Retina (tissue), 1 donor: ENCODE measurements at places on chromosomes 4 and X.

DNA sequence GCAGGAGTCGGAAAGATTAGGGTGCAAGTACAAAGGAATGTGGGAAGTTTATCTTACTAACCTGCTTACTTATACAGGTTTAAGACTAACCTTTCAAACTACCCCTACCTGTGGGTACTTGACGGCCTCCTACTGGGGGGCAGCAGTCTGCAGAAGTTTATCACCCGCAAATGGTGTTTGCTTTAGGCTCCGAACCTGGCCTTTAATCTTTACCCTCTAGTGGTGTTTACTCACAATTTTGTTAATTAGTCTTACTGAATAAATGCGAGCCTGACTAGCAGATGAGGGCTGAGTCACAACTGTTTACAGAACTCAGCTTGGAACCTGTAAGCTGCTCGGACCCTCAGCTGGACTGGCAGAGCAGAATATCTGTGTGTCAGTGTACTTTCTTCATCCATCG lies 204.2 kb upstream of the GPRIN3 start:
- DNase-seq, result no peak

- DNase-seq, result no peak
These were observed 75.4 kb downstream of the AR start for GRCh38 chrX:67619253-67619652.

DNA sequence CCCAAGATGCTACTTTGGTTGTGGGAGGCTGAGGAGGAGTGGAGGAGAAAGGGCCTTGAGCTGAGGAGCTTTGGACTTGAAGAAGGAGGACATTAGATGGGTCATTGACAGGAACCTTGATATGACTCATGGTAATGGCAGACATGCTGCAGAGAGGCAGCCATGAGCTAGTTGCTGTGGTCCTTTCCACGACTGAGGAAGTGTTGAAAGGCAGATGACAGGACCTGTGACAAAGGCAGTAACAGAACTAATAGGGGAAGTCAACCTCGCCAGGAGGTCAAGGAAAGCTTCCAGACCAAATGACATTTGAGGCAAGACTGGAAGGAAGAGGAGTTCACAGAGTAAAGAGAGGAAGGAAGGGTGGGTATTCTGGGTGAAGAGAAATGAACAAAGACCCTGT lies 7.6 kb upstream of the XPNPEP2 start:
- no peak for DNase-seq

DNA sequence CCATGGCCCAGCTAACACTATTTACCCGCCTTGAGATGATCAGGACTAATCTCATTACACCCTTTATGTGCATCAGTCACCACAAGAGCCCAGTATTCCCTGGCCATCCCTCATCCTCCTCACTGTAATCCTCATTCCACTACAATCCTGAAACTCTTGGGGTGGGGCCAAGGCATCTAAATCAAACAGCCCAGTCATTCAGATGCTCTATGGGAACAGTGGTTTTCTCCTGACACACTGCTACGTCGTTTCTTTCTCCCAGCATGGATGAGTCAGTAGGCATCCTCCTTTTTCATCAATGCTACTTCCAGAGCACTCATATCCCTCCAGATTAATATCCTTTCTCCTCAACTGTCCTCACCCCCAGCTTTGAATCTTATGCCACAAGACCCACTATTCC lies 5.6 kb downstream of the SDAD1 start:
- DNase-seq, result no peak

DNA sequence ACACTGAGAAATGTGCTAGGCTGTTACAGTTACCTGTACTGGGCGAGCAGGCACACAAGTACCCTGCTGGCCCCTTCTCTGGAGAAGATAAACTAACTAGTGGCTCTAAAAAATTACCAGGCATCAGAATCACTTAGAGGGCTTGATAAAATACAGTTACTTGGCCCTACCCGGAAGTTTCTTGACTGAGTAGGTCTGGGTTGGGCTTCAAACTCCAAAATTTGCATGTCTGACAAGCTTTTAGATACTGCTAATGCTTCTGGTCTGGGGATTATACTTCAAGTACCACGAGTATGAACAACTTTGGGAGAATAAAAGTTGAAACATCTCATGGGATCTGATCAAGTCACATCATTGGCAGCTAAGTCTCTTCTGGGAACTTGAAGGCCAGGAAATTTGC lies 30.8 kb downstream of the CEP135 start:
- DNase-seq, result no peak

GRCh38 chr4:104901438-104901837 lies 245.2 kb upstream of the TET2 start:
- peak; percentile 47 for DNase-seq

DNA sequence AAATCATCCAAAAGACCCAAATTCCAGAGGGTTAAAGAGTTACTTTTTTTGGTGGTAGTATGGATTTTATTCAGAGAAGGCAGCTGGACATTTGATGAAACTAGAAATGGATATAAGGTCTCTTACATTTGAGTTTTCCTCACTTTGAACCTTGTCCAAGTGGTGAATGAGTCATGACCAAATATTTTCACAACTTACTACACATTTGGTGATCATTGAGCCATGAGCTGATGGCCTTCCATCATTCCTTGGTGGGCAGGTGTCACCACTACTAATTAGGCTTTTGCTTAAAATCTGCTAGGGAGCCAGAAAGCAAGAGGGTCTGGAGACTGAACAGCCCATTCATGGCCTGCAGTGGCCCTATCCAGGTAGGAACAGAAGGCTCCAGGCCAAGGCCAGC lies 620.2 kb upstream of the INTU start:
- no peak for DNase-seq

DNA sequence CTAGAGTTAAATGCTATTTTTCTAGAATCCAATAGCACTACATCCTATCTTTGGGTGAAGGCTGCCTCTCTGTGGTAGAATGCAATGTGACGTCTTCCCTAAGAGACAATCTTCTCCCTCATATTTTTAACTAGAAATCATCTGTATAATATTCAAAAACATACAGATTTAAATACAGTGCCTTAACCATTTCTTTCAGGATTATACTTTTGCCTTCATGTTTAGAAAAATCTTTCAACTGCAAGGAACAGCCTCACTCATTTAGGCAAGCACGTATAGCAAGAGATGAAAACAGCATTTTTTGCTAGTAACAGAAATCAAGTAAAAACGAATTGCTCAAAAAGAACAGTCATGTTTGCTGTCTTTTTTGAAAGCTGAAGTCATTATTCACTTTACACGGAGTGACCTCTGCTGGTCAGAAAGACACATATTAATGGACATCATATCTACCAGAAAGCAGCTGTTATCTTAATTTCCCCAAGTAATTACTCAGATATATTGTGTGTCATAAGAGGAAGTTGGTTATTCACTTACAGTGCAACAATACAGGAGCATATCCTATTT lies 422.3 kb downstream of the STPG2 start:
- peak; percentile 26 for DNase-seq

DNA sequence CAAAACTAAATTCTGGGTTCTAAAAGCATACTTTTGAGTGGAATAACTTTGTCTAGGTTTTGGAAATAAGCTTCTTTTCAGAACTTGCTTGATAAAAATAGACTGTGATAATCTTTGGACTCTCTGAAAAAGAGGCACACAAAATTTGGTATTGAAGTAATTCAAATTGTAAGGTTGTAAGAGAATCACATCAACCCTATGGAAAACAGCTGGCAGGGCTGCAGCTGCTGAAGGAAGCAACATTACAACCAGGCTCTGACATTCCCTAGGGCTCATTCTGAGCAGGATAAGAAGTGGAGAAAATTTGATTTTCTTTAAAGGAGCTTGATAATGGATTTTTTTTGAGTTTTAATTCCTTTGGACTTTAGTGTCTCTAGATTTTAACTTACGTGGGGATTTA lies 147.6 kb downstream of the FSTL5 start:
- DNase-seq, result no peak

DNA sequence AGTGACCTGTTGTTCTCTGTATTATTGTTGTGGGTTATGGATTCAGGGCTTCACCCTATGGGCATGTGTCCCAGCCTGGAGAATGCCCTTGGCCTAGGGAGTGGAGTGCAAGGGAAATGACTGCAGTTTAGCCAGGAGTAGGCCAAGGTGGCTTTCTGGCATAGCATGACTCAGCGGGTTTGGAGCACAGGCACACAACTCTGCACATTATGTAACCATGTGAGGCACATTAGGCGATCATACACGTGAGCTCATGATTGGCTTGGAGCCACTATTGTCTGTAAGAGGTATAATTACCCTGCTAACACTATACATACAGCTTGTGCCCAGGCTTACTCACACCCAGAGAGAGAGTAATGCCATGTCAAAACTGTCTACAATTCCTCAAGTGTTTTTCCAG lies 35.1 kb upstream of the TACR3 start:
- no peak for DNase-seq

DNA sequence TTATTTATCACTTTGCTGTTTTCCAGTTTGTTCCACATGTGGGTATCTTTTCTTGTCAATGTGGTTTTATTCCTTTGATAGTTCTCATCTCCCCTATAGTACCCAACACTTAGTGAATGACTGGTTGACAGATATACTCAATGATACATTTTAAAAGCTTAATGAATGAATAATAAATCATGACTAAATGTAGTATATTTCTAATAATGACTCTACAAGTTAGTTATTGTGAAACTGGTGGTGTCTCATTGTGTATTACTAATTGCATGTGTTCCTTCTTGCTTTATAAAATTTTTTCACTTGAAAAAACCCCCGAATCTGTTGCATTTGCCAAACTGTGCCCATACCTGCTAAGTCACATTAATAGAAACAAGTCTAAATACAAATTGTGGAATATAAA lies 95.4 kb downstream of the MBNL3 start:
- no peak for DNase-seq

- no peak for DNase-seq
These were observed at the start of gene LRP2BP for GRCh38 chr4:185395238-185395955. Gene LRP2BP (minus strand): TSS chr4:185395924. CDS start chr4:185378186, 17,738 bp downstream.

- peak; percentile 31 for DNase-seq
These were observed 31.6 kb upstream of the C1QTNF7 start for GRCh38 chr4:15396157-15396800.

DNA sequence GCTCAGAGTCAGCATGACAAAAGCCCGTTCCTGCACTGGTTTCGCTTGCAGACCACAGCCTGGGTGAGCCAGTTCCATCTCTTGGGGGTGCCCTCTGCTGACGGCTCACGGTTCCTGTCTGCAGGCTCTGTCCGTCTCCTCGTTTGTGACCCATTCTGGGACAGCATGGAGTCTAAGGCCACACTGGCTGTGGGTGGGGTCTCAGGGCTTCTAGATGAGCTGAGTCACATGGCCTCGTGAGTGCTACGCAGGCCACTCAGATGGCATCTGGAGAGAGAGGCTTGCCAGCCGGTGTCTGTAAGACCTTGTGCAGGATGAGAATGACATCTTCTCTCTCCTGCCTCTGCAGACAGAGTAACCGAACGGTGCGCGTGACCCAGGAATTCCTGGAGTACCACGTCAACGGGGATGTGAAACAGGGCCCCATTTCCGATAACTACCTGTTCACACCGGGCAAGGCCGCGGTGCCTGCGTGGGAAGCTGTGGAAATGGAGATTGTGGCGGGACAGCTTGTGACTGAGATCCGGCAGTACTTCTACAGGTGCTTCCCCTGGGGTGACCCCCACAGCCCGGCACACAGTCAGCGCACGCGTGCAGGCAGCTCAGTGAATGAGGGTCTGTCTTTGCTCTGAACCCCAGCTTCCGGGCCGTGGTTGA lies 31.6 kb upstream of the MRFAP1 start:
- no peak for DNase-seq

GRCh38 chr4:152486429-152487389 lies 49.2 kb downstream of the FBXW7 start:
- peak; percentile 22 for DNase-seq

DNA sequence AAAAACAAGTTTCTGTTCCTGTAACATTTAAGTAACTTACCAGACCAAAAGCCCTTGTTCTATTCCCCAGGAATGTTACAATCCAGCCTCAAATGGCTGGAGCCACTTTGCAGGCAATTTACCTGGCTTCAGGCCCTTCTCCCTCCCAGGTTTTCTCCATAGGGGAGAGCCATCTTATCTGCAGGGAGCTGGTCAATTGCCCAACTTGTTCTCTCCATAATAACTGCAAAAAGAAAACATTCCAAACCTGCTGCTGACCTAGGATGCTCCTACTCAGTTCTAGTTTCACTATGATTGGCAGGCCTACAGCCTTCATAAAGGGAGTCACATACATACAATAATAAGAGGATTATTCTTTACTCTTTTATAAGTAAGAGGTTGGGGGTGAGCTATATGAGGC lies 670.7 kb downstream of the PCDH7 start:
- no peak for DNase-seq

- DNase-seq, result no peak
These were observed 89.7 kb downstream of the OPHN1 start for GRCh38 chrX:68343551-68343950.

DNA sequence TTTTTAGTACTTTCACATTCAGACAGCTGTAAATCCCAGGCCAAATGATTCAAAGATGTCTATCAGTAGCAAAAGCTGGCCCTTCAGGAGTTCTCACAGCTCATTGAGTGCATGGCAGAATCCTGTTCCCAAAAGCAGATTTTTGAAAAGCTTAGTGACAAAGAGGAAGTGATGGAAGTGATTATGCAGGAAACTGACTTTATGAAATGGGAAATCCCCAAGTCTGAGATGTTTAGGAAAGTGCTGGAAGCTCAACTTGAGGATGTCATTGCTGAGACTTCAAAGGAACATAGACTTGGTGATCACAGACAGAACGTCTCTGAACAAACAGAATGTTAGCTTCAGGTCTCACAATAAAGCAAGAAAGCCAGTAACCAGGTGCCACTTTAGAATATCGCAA lies 51.0 kb upstream of the CFAP47 start:
- DNase-seq, result no peak

- DNase-seq, result no peak
These were observed 5.2 kb upstream of the AMBN start for GRCh38 chr4:70586841-70587240.

- DNase-seq, result no peak
These were observed 7.0 kb upstream of the BEND4 start for GRCh38 chr4:42159271-42160001.

DNA sequence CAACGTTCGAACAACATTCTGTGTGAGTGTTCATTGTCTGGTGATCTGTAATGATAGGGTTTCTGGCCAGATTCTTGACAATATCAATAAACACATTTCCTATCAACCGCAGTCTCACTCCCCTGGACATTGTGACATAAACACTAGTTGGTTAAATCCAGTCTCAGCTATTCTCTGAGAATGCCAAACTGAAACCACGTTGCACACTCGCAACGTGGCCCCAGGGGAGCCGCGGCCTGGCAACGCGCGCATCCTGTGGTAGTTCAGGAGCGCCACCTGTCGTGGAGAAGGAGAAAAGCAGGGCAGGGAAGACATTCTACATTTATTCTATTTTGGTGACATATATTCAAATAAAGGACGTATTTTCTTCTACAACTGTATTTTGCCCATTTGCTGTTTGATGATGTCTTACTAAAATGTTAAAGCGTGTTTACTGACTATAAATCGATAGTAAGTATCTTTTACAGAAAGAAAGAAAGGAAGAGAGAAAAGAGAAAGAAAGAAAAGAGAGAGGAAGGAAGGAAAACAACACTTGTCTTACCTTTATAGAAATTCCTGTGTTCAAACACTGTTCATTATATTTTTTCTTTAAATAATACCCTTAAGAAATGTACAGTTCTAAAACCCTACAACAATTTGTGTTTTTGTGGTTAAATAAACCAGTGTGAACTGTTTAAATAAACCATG lies 738.3 kb upstream of the FRG1 start:
- DNase-seq, result peak; percentile 75
